ENCODE measurements at places on chromosomes 4 and X. TPM values are rescaled to one million over a fixed set of nuclear protein-coding genes. Genes with fewer than 3 reads are reported as not detected.
A peak's percentile ranks its signal among the peaks of the same experiment; 100 is the strongest.

The PGAM4 gene
- total RNA-seq: not detected

- DNase-seq: no peak
These were observed 116.2 kb upstream of the LNX1 start for GRCh38 chr4:53707491-53707890.

The ZNF711 gene
- total RNA-seq: 5.3 TPM

DNA sequence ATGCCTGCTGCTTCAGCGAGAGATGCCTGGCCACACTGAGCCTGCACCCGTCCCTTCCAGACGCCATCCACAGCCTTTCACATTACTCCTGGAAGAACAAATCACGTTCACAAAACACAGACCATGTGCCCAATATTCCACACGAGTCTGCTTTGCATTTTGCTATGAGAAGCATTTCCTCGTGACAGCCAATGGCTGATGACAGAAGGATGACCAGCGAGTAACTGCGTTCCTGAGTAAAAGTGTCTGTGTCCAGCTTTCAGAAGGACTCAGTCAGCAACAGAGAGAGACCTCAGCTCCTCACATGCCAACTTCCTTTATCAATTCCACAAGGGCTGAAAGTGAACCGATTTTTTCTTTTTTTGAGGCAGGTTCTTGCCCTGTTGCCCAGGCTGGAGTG is 19.5 kb downstream of the NAT8L start:
- no peak for DNase-seq

GRCh38 chr4:101309925-101310324 is 37.4 kb downstream of the PPP3CA start:
- no peak for DNase-seq

- DNase-seq: no peak
These were observed 227.7 kb downstream of the C4orf33 start for GRCh38 chr4:129323658-129324057.

The UGT2B17 gene
- total RNA-seq: not detected

- DNase-seq: no peak
These were observed 77.3 kb upstream of the CLNK start for GRCh38 chr4:10761903-10762302.

- DNase-seq: no peak
These were observed 23.3 kb downstream of the BRCC3 start for GRCh38 chrX:155094468-155095061.

GRCh38 chr4:72031868-72032608 is at the start of gene NPFFR2:
TSS of gene NPFFR2 (plus strand) at chr4:72032000. CDS start at chr4:72128592, 96,592 bp downstream.
- peak; percentile 11 for DNase-seq

DNA sequence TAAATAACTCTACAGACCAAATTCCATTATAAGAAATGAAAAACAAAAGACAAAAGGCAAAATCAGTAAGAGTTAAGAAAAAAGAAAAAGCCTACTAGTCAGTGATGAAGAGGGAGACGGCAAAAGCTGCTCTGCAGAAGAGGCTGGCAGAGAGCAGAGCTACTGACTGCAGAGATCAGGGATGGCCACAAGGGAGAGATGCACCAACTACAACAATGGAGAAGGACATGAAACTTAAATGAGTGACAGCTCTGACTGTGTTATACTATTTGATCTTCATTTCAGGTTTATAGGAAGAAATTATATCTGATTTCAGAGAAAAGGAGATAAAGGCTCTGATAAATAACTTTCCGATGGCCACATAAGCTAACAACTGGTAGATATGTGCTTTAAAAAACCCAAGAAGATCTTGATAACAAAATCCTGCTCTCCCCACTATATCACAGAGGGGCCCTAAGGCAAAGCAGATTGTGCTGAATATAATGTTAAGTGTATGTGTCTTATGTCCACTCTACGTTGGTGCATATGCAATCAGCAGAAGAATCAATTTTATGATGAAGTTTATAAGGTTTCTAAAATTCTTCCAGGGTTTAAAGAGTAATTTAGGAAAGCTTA is 58.4 kb upstream of the COX18 start:
- no peak for DNase-seq
